ENCODE measurements at places on chromosomes 6 and 20. TPM values are rescaled to one million over a fixed set of nuclear protein-coding genes. Genes with fewer than 3 reads are reported as not detected.

DNA sequence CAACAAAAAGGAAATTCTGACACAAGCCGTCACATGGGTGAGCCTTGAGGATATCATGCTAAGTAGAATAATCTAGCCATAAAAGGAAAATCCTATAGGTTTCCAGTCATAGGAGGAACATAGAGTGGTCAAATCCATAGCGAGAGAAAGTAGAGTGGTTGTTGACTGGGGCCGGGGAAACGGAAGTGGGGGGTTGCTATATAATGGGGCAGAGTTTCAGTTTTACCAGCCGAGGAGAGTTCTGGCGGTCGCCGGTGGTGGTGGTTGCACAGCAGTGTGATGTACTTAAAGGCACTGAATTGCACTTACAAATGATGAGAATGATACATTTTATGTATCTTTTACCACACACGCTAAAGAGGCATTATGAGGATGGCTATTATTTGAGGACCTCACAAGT is 4.9 kb downstream of the GPR31 start:
- DNase-seq: no peak

- peak; percentile 84 for DNase-seq
These were observed 765 bp upstream of the GMDS start for GRCh38 chr6:2245877-2246863.

OOEP gene
- not detected for total RNA-seq

DNA sequence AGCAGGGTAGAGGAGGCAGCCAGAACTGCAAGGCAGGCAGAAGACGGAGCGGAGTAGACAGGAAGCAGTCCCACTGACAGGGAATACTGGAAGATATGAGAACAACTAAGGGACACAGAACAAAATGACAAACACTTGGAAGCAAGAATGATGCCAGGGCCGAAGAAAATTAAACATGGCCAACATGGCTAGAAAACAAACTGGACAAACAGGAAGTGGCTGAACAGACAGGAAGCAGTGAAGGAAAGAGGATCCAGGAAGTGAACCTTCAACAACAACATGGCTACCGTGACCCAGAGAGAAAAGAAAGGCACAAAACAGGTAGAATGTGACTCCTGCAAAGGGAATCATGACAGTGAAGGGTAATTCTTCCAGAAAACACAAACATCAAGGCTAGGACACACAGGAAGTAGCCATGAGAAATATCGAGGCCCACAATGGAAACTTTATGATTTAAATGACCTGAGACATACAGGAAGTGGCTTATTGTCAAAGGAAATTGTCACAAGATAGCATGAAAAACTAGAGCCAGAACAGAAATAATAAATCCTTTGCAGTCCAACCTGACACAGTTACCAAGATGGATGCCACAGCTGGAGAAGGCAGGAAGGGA is 9.1 kb downstream of the COL11A2 start:
- no peak for DNase-seq

GRCh38 chr20:1813101-1813529 is 82.1 kb upstream of the SIRPA start:
- DNase-seq: peak; percentile 80

GRCh38 chr20:1757072-1757471 is 99.5 kb upstream of the SIRPG start:
- DNase-seq: no peak

SAMD5 gene
- 1.1 TPM for total RNA-seq

DNA sequence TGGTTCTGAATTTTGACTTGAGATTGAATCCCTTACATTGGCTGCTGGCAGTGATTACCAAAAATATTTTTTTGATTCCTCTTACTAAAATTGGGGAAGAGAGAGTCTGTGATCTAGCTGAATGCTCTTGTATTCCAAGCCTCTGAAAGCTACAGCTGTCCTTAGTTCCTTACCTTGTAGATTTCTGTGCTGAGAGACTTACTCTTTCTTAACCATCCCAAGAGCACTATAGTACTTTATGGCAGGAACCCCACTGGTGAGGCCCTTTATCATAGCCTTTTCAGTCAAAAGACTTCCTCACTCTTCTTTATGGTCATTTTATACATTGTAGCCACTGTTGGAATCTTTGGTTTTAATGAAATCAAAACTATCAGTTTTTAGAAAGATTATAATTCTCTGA is 19.1 kb upstream of the ERVFRD-1 start:
- no peak for DNase-seq

THBD gene
- 33.4 TPM for total RNA-seq

DNA sequence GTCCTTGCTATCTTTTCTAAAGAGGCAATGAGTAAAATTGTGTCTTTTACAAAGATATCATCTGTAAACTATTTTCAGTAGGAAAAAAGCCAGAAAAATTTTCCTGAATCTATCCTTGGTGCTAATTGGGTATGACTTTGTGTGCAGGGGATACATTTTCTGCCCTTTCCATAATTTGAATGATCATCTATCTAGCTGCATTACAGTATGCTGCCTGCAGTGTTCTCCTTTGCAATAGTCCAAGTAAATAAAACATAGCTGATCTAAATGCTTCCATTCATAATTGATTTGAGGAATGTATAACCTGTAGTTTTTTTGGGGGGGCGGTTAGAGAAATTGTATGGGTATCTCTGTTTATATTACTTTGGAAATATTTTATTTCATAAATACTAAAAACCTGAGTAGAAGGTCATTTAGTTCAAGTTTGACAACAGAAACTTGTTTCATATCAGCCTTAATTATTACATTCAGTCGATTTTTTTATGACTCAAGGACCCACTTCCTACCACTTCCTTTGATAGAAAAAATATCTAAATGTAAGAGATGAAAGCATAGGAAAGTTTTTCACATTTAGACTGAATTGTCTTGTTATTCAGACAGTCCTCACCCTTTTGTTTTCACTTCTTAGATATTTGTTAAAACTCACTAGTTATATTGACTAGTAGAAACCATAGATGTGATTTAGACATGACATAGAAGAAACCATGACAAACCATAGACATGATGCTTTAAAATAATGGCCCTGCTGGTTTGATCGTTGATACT is 75.3 kb downstream of the AIG1 start:
- no peak for DNase-seq

GRCh38 chr20:34562641-34563040 is 4.1 kb downstream of the MAP1LC3A start:
- peak; percentile 73 for DNase-seq

DNA sequence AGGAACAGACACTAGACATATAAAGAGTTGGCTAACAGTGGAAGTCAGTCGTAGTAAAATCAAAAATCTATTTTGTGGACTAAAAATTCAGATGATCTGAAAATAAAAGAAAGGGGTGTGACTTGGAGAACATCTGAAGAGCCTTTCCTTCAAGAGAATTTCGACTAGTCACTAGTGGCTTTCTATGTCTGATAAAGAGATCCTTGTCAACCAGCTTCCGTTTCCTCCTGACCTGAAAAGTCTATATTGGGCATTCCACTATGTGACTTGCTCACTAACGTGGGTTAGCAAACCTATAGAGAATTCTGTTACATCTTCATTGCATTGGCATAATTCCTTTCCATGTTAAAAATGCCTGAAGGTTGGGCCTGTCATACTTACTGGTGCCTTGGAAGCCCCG is 25.9 kb downstream of the TRAF3IP2 start:
- no peak for DNase-seq

WFDC12 gene
- total RNA-seq: not detected

TNNC2 gene
- total RNA-seq: not detected

DNA sequence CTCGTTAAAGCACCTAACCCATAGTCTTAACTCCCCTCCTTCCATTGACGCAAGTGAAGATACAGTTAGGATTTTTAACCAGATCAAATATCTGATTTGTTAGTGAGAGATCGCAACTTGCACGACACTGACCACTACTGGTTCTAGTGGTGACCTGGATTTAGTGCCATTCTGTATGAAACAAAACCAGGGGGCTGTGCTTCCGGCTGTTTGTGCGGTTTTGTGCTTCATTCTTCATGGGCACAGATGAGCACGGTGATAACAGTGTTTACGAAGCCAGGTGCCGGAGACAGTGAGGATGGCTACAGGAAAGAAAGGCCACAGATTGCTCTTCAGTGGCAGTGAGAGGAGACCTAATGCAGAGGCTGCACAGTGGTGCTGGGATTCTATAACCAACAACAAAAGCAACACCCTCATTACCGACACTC is 75.5 kb downstream of the NOL4L start:
- DNase-seq: peak; percentile 77

GRCh38 chr6:147651249-147652063 is 143.0 kb downstream of the SAMD5 start:
- DNase-seq: peak; percentile 4

DNA sequence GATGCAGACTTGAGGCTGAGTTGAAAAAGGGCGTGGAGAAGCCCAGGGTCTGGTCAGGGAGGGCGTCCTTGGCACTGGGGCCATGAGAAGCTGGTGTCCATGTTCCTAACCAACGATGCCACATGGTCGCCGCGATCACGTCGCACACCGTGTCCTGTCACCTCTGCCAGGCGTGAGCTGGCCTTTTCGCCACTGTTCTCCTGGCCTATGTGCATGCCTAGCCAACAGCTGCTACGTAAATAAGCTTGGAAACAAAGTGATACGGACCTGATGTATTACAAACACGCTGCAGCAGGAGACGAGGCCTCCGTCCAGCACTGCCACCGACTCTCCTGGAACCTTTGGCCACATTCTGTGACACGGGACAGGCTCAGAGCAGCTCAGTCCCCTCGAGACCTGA is 22.0 kb upstream of the KIF25 start:
- no peak for DNase-seq

PRND gene
- total RNA-seq: 0.74 TPM

GRCh38 chr20:42046371-42047085 is 428.4 kb upstream of the CHD6 start:
- DNase-seq: no peak

C6orf58 gene
- not detected for total RNA-seq

DNA sequence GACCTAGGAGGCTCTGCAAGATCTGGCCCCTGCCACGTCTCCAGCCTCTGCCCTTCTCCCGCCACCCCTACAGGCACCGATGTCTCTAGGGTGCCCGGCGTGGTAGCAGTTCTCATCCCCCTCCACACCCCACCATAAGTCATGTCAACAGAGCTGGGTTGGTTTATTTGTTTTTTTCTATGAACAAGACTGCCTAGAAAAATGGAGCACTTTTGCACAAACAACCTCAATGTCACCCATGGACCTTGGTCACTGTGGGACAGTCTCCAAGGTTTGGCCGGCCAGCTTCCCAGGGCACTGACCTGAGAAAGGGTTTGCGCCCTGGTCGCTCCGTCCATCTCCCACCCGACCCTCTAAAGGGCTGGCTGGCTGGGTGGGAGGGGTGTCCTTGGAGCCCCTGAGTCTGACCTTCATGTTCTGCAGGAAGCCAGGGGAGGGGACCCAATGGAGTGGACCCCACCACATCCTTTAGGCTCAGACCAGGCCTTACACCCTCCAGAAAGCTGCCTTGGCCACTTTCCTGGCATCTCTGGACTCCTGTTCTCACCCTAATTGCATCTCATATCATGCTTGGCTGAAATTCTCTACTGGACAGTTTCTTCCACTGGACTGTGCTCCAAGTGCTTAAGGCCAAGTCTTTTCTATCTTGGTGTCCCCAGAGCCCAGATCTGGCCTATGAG is 104.8 kb upstream of the PTPN1 start:
- no peak for DNase-seq

GRCh38 chr20:58927490-58928061 is 53.5 kb upstream of the NELFCD start:
- DNase-seq: no peak

GRCh38 chr20:1636621-1637020 is 16.8 kb upstream of the SIRPB1 start:
- DNase-seq: peak; percentile 62

- no peak for DNase-seq
These were observed 45.2 kb downstream of the CDC5L start for GRCh38 chr6:44432726-44433125.

GRCh38 chr6:159831373-159831679 is 31.2 kb downstream of the PNLDC1 start:
- DNase-seq: no peak

GRCh38 chr6:168179702-168180382 is 100.8 kb upstream of the FRMD1 start:
- no peak for DNase-seq

DNA sequence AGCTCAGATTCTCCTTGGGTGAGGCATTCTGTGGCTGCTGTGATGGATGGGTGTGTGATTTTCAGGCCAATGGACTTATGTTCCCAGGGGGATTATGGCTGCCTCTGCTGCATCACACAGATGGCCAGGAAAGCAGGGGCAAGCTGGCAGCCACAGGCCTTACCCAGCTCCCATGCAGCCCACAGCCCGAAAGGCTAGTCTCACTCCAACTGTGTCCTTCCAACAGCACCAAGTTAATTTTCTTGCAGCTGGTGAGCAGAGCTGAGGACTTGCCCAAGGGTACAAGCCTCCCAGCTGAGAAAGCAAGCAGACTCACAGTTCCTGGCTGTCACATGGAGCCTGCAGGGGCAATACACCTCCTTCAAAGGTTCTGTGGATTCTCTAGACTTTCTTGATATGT is 155.2 kb upstream of the KHDRBS2 start:
- no peak for DNase-seq

- no peak for DNase-seq
These were observed 265.1 kb upstream of the CDYL start for GRCh38 chr6:4510906-4511640.

DNA sequence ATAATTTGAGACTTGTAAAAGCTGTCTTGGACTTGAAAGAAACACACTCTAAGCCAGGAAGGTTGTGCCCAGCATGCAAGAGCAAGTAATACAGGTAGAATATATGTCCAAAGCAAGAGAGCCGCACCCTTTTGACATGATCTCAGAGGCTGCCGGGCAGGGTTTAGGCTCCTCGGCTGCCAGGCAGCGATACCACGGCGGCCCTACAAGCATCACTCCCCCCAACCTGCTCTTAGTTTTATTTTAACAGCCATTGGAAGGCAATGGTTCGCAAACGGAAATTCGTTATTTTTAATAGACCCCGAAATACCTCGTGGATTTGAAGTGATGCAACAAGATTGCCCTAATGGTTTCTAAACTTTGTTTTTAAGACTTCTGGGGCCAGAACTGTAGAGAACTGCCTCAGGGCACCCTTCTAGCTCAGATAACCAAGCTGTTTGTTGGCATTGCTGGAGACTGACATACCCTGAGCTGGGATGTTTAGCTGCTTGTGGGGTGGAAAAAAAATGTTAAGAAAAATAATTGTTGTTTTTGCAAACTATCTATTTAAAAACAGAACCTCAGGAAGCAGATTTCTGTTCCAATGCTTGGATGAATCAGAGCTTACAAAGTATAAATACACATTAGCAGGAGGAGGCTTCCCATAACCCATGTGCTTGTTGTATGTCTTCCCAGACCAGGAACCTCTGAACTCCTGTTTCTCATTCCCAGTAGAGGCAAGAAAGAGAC is 39.0 kb downstream of the JAG1 start:
- DNase-seq: peak; percentile 63
